ENCODE measurements at places on chromosomes 3 and 15.

GRCh38 chr3:17412950-17413530, 329.4 kb downstream of the TBC1D5 start:
- DNase-seq, result no peak

DNA sequence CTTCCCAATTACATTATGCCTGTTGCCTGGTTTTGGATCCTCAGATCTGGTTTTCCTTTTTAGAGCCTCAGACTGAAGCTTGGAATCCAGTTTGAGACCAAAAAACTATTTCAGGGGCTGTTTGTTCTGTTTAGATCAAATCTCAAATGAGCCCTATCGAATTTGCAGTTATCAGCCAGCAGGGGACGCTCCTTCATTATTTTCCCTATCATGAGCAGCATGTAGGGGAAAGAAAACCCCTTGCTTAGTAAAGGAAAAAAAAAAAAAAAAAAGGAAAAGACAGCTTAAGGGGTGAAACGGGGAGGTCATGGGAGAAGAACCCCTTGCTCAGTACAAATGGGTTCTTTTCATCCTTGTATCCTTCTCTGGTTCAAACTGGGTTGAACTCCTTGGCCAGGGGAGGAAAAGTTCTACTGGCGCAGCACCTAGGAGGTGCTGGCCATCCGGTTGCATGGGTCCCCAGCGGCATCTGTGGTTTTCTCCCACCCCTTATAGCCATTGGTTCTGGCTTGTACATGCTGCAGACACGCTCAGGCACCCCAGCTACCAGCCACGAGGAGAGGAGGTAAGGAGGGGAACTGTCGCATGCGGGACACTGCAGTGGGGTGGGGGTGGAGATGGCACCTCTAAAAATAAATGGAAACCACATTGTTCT, 1375.1 kb upstream of the ALCAM start:
- no peak for DNase-seq

- DNase-seq, result no peak
Measured at GRCh38 chr3:186532598-186533072, 11.5 kb downstream of the CRYGS start.

GRCh38 chr3:112230033-112230432, 64.0 kb downstream of the SLC9C1 start:
- DNase-seq, result no peak

DNA sequence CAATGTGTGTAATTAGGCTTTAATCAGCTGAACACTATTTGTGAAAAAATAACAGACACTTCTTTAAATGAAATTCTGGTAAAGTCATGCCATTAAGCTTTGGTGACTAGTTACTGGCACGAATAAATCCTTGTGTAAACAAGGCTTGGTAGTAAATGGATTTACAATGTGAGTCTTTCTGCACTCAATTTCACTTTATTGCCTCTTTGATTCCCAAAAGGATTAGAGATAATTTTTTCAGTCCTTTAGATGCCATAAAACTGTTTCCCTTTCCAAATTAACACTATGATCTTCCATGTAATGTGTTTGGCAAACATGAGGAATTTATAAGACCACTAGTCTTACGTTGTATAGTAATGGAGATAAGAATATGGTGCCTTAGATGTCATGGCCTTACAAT, 339.5 kb upstream of the DNAJC19 start:
- no peak for DNase-seq

DNA sequence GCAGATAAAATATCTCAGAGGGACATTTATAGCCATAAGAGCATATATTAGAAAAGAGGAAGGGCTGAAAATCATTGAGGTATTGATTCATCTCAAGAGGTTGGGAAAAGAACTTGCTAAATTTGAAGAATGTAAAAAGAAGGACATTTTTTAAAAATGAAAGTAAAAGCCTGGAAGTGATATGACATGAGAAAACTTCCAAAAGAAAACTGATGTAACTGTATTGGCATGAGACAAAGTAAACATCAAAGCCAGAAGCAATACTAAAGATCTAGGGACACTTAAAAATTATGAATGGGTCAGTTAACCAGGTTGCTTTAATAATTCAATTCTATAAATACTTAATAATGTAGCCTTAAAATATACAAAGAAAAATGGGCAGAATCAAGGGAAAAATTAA, 31.9 kb downstream of the CEP63 start:
- DNase-seq, result no peak

GRCh38 chr3:156175570-156175969, 55.2 kb downstream of the KCNAB1 start:
- DNase-seq, result no peak

GRCh38 chr15:89993349-89993748, 7.8 kb upstream of the ZNF710 start:
- peak; percentile 13 for DNase-seq

DNA sequence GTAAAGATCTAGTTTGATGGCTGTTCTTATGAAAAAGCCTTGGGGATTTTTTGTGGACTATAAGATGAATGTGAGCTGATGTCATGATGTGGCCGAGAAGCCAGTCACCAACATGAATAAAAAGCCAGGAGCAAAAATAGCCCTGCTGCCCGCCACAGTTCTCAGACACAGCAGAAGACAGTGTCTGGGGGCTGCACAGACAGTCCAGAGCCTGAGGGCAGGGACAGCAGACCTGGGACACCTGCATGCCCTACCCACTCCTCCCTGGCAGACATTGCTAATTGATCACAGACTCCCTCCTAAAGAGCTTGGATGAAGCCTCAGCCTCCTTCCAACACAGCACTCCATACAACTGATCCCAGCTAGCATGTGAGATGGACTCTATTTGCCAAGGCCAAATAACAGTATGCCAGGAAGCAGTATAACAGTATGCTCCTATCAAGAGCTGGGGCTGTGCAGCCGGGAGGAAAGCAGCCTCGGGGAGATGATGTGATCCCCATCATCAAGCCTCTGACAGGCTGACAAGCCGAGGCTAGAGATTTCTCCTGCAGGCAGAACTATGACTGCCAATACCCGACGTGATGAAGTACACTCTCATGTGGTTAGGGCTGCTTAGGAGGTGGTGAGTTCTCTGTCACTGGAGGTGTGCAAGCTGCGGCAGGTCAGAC, 105.4 kb upstream of the RPL32 start:
- DNase-seq, result no peak

GRCh38 chr3:196600359-196600758, 31.9 kb downstream of the FBXO45 start:
- DNase-seq, result no peak

DNA sequence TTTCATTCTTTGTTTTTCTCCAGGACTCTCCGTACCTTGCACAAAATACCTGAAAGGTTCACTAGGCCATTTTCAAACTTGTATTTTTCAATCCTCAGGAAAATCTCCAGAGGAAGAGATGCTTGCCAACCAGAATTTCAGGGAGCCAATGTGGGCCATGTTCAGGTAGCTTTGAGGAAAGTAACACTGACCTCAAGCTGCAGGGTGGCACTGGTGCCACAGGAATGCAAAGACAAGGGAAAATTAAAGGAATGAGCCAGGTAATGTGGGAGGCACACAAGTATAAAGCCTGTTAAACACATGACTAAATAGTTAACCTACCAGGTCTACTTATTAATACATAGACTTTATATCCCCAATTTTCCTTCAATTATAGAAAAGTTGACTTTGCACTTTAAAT, 51.9 kb upstream of the GAP43 start:
- no peak for DNase-seq
